ENCODE measurements at places on chromosomes 3 and 15.

- DNase-seq: no peak
Observed at GRCh38 chr3:100040451-100041225, 73.7 kb downstream of the FILIP1L start.

- DNase-seq: no peak
Observed at GRCh38 chr3:147630921-147631415, 221.8 kb downstream of the ZIC1 start.

DNA sequence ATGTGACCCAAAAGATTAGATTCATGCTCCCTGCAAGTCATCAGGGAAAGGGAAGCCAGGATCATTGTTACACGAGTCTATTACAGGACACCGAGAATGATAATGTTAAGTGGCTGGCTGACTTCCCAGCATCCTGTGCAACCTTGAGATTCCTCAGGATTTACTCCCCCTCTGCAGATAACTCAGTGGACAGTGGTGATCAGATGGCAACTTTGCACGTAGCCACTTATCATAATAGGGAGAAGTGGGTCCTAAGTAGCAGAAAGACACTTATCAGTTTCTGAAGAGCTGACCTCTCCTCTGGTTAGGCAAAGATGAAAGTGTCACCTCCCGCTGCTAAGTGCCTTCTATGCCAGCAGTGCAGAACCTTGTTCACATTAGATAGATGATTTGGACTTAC is 6.7 kb upstream of the TMPRSS7 start:
- DNase-seq: no peak

GRCh38 chr15:81265256-81265943 is 58.5 kb downstream of the STARD5 start:
- DNase-seq: no peak

- no peak for DNase-seq
Observed at GRCh38 chr15:62564886-62565633, 400.0 kb upstream of the C2CD4B start.

DNA sequence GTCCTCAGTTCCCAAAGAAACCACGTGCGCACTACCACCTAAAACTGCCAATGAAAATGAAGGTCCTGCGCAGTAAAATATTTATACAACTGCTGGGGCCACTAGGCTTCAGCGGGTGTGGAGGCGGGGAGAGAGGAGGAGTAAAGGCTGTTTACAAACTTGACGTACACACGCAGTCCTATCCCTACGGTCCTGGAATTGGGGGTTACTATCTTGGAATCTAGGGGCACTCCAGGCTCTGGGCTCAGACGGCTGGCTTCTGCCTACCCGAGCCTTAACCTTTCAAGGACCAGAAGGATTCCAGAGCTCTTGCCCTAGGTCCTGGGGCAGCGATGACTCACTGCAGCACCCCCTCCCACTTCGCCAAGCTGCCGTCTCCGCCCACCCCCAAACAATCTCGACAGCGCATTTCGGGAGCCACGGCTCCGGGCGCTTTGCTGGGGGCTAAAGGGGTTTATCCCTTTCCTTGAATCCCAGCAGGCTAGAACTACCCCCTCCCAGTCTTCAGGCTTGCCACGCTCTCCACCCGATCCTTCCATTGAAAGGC is 3.0 kb downstream of the ADAMTS9 start:
- DNase-seq: peak; percentile 46

DNA sequence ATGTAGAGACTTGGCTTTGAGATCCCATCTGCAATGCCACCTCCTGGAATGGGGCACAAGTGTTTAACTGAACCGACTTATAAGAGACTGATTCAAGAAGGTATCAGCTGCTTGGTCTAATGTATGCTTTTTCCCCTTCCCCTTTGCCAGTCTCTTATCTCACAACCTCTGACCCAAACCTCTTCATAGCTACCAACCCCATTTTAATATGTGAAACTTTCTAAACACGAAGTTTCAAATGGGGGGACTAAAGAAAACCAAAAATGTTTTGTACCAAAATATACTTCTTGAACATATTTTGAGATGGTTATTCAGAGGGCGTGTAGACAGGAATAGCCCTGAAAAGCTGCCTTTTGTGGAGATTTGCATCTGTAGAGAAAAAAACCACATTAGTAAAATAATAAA is 73.1 kb downstream of the OXSM start:
- no peak for DNase-seq

DNA sequence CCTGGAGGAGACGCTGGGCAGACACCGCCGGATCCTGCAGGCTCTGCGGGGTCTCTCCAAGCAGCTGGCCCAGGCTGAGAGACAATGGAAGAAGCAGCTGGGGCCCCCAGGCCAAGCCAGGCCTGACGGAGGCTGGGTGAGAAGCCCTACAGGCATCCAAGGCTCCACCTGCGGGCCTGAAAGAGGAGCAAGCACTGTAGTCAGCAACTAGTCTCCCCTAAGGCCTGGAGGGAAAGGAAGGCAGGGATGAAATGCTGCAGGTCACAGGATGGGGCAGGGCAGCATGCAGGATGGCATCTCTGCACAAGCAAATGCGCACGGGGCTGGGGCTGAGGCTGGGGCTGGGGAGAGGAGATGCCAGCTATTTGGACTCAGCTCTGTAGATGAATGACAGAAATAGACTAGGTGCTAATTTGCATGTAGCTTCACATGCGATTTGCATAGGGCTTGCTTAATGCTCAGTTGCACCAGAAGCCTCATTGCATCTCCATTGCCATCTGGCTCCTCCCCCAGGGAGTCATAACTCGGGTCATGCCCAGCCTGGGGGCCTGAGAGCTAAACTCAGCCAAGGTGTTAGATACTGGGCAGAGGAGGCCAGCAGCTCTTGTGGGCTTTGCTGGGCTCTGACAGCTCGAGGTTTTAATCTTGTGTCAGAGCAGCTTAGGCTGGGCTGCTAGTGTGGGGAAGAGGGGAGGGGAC is 5.2 kb upstream of the CPLX3 start:
- DNase-seq: no peak

- no peak for DNase-seq
Observed at GRCh38 chr3:196631682-196632045, 7.8 kb upstream of the NRROS start.

DNA sequence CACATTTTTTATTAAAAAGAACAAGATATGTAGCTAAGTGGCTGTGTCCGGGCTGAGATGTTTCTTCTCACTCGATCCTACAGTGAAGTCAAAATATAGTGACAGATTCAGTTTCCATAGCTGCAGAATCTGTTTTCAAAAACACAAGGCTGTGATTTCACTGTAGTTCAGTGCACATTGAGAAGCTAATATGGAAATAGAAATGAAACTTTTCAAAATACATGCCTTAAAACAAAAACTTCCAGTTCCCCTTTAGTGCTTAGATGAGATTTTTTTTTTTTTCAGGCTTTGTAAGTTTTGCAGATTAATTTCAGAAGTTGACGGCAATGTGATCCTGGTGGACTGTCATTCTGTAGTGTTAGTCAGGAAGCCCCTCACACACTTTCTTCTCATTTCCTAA is 23.8 kb upstream of the TRAK1 start:
- peak; percentile 60 for DNase-seq

DNA sequence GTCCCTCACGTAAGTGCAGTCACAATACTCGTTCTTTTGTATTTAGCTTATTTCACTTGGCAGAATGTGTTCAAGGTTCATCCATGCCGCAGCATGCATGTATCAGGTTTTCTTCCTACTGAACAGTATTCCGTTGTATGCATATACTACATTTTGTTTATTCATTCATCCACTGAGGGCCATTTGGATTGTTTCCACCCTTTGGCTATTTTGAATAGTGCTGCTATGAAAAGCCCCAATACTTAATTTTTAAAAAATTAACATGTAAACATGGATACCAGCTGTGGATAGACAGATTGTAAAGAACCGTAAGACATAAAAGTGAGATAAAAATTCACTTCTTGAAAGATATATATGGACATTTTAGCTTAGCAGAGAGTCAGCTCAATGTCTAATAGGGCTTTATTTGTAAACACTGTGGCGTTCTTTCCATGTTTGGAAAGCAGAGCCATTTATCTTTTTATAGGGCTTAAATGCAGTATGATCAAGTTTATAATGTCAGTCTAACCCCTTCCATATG is 115.9 kb downstream of the VPS8 start:
- no peak for DNase-seq

DNA sequence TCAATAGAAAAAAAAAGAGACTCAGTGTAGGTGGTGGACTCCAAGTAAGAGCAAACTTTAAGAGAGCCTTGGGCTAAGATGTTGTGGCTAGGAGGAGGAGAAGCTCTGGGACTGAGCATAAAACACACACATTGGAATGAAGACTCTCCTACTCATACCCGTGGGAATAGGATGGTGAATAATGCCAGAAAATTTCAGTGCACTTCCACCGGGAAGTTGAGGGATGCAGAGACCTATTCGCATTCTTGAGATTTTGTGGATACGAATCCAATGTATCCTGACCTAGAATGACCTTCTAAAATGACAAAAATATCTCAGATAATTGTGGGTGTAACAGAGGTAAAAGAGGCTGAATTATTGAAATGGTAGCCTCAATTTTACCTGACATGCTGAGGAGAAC is 388.7 kb upstream of the SGO1 start:
- DNase-seq: peak; percentile 85

GRCh38 chr3:87069971-87070370 is 79.0 kb upstream of the VGLL3 start:
- DNase-seq: no peak

GRCh38 chr15:63638839-63639238 is 41.7 kb downstream of the FBXL22 start:
- DNase-seq: no peak
